Ureter (tissue), 1 donor: ENCODE measurements at places on chromosomes 2 and 18. TPM values are rescaled to one million over a fixed set of nuclear protein-coding genes. Genes with fewer than 3 reads are reported as not detected.

DNA sequence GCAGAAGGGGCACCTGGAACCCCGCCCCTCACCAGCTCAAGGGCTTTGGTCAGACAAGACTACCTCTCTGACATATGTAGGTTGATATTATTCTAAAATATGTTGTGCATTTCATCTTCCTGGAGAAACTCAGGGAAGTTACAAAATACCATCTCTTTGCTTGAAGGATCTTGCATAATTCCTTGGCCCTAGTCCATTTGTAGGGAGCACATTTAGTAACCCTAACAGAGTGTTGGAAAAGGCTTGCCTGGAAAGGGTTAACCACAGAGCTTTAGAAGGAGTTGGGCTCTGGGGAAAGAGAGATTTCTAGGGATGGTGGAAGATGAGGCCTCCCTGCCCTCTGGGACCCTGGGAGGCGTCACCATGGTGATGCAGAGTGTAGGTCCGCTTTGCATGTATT lies 143.0 kb upstream of the SLC1A4 start:
- no peak for DNase-seq

- DNase-seq: peak; percentile 33
These were observed 38.4 kb upstream of the BIN1 start for GRCh38 chr2:127145280-127145895.

DNA sequence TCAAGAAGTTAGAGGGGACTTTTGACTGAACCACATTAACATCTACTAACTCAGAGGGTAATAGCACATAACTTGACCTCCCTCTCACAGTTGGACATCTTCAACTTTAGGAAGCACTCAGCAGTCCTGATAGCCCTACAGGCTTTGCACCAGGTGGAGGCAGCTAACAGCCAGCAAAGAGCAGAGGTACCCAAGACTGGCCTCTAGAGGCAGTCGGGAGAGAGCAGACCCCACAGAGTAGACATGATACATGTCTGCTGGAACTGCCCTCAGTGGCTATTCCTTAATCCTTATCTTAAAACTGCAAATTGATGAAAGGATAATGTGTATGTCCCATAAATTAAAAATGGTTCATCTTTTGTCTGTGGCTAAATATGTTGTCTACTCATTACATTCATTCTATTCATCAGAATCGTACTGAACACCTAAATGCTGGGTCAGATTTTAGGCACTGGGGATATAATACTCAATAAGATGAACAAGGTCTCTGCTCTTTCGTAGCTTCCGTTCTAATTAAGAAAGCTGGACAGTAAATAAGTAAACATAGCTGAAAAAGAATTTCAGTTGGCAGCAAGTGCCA lies 49.8 kb downstream of the CAB39 start:
- no peak for DNase-seq

DNA sequence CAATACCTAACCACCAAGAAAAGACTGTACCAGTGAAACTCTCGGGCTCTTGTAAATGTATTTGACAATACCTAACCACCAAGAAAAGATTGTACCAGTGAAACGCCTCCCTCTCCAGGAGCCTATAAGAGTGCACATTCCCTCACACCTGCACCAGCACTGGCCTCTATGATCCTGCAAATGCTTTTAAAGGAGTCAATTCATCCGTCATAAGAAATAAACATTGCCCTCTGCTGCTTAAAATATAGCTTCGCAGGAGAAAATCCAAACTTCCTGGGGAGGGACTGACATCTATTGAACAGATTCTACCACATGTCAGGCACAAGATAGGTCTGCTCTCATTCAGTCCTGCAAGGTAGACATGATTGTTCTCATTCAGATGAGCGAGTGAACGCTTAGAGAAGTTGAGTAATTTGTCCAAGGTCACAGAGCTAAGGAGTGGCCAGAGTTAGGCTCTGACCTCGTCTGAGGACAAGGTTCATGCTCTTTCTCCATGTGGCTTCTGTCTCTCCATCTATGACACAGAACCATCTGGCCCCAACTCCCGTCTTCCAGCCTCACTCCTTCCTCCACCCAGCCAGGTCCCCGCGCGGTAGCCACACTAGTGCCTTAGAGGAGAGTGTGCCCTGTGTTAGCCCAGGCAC lies 38.7 kb downstream of the MCFD2 start:
- DNase-seq: no peak

GRCh38 chr2:239826786-239827522 lies 198.2 kb downstream of the NDUFA10 start:
- peak; percentile 36 for DNase-seq

- DNase-seq: no peak
These were observed 73.1 kb downstream of the ERBB4 start for GRCh38 chr2:212465456-212465855.

Gene PRSS56
- total RNA-seq: not detected

GRCh38 chr18:14086458-14087231 lies 45.6 kb downstream of the ZNF519 start:
- DNase-seq: no peak
